NCI-H1105 (cell line): ENCODE measurements at places on chromosomes 1 and 21.

DNA sequence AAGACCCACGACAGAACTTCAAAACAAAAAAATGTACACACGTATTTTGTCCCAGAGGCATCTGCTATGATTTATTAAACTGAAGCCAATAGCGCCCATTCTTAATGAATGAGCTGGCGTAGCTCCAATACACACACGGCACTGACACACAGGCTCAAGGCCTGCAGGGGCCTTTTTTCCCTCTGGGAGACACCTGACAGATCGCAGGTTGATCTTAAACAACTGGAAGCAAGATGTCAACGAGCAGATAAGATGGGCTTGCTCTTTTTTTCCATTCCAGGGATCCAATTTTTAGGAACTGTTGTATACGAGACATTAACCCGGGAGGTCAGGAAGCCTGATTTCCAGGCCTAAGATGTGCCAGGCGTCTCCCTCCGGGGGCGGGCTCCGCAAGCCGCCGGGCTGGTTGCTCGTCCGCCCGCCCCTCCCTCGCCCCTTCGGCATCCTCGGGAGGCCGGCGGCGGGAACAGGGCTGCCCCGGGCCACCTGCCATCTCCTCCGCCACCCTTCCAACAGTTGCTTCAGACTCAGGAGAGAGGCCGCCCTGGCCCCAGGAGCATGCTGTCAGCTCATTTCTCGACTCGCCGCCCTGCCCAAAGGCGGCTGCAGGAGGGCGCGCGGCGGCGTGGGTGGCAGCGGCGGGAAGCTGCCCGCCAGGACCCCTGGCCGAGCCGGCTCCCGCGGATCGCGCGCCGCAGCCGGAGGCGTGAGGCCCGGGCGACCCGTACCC is 735 bp downstream of the TTC13 start:
- DNase-seq: peak; percentile 26

DNA sequence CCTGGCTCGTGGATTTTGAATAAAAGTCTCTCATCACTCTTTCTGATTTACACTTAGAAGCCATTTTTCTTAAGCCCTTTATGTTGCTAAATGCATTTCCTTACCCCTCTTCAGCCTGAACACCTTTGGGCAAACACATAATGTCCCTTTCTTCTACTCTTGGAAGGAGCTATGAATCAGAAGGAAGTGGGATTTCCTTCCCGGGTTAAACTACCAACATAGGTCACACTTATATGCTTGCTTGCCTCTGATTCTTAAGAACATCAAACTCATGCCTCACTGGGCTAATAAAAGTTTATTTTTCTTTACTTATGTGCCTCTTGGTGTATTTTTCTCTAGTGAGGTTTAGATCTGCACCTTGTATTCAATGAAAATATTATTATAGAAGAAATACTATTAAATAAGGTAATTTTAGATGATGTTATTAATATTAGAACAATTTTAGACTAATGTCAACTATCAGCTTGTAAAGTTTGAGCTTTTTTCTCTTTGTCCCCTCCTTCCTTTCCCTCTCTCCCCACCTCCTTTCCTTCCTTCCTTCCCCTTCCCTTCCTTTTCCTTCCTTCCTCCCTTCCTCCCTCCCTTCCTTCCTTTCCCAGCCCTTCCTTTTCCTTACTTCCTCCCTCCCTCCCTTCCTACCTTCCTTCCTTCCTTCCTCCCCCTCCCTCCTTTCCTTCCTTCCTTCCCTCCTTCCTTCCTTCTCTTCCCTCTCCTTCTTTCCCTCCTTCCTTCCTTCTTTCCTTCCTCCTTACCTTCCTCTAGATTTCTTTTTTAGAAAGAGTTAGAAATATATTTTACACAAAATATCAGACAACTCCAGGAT is 66.5 kb upstream of the KCNJ6 start:
- no peak for DNase-seq

- no peak for DNase-seq
These were observed 6.2 kb upstream of the GPR89A start for GRCh38 chr1:145601593-145601992.

- no peak for DNase-seq
These were observed 119.8 kb downstream of the CYYR1 start for GRCh38 chr21:26453267-26453666.

- DNase-seq: no peak
These were observed 71.6 kb upstream of the CNIH3 start for GRCh38 chr1:224544346-224545110.
